ENCODE measurements at places on chromosomes 6 and 20. TPM values are rescaled to one million over a fixed set of nuclear protein-coding genes. Genes with fewer than 3 reads are reported as not detected.
A peak's percentile ranks its signal among the peaks of the same experiment; 100 is the strongest.

- DNase-seq: no peak
- no peaks in the 10 kb centered on the region for H3K36me3 ChIP-seq
- peaks cover 5% of the 10 kb centered on the region for H3K4me1 ChIP-seq
Measured at GRCh38 chr6:134627707-134628106, 309.8 kb upstream of the SGK1 start.

- no peaks in the 10 kb centered on the region for H3K36me3 ChIP-seq
- DNase-seq: no peak
- H3K27me3 ChIP-seq: no peaks in the 10 kb centered on the region
- no peak overlapping the region for H3K4me3 ChIP-seq
- no peak overlapping the region for H3K27ac ChIP-seq
Measured at GRCh38 chr20:19260412-19261090, 48.1 kb downstream of the SLC24A3 start.

DNA sequence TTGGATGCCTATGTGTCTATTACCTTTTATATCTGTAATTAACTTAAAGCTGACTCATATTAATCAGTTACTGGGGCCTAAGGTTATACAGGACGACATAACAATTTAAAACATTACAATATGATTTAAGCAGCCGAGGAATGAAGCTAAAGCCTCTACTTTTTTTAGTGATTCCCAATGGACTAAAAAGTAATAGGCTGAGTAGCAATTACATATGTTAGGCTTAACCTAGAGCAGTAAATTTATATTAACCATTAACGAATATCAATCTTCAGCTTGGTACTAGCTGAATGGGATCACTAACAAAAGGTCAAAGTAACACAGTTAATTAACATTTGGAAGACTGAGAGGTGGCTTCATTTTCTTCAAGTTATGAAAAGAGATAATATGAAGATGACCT lies 43.1 kb downstream of the STK38 start:
- no peak for DNase-seq
- no peaks in the 10 kb centered on the region for H3K27me3 ChIP-seq
- H3K36me3 ChIP-seq: peaks cover 36% of the 10 kb centered on the region
- H3K4me1 ChIP-seq: peaks cover 33% of the 10 kb centered on the region
- no peak overlapping the region for H3K4me3 ChIP-seq

DNA sequence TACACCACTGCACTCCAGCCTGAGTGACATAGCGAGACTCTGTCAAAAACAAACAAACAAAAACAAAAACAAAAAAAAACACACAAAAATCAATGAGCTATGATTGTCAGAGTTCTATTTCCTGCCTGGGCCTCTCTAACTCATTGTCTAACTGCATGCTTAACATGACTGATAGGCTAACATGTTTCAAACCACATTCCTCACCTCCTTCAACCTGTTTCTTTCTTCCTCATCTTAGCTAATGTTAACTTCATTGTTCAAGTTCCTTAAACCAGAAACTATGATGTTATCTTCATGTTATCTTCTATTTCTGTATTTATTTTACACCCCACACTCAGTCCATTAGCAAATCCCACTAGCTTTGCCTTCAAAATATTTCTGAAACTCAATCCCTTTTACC lies 41.5 kb downstream of the BEND6 start:
- no peaks in the 10 kb centered on the region for H3K36me3 ChIP-seq
- no peak overlapping the region for H3K4me3 ChIP-seq
- peaks cover 5% of the 10 kb centered on the region for H3K27me3 ChIP-seq
- DNase-seq: no peak
- no peak overlapping the region for H3K27ac ChIP-seq

GRCh38 chr6:157670466-157671186 lies 152.4 kb upstream of the SNX9 start:
- no peak overlapping the region for H3K4me3 ChIP-seq
- no peak overlapping the region for H3K27ac ChIP-seq
- H3K36me3 ChIP-seq: no peaks in the 10 kb centered on the region
- no peaks in the 10 kb centered on the region for H3K27me3 ChIP-seq

DNA sequence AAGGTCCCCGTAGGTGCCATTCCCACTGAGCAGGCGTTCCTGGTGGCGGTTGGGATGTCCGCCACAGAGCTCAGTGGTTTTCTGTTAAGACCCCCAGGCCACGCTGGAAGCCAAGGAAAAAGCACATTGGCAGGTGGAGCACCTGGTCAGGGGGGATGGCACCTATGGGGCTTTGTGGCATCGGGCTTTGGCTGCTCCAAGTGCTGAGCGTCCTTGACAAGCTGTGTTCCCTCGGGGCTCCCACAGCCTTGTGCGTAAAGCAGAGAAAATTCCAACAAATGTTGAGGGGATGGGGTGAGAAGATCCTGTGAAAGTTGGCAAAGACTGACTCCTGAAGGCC lies 135.4 kb downstream of the JPH2 start:
- no peaks in the 10 kb centered on the region for H3K36me3 ChIP-seq
- no peak overlapping the region for H3K4me3 ChIP-seq
- DNase-seq: no peak
- no peak overlapping the region for H3K27ac ChIP-seq

The COL10A1 gene
- not detected for total RNA-seq

The FAM209B gene
- 2.2 TPM for total RNA-seq

DNA sequence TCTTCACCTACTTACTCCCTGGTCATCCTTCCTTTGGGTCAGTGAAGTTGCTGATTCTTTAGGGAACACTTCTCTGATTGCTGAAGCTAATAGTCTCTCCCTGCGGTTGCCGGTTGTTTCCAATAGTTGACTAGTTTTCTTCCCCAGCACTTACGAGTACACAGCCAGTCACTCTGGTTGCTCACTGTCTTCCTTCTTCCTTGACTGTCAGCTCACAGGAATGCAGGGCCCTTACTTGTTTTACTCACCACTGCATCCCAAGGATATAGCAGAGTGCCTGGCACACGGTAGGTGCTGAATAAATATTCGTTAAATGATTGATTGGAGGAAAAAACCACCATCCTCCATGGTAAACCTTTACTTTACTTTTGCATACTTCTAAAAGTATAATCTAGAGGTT lies 345.0 kb downstream of the QKI start:
- no peak overlapping the region for H3K4me3 ChIP-seq
- H3K27me3 ChIP-seq: no peaks in the 10 kb centered on the region
- DNase-seq: no peak
- no peak overlapping the region for H3K27ac ChIP-seq
- no peaks in the 10 kb centered on the region for H3K4me1 ChIP-seq
- H3K36me3 ChIP-seq: no peaks in the 10 kb centered on the region

GRCh38 chr6:106897580-106897979 lies 76.9 kb downstream of the CD24 start:
- H3K4me1 ChIP-seq: no peaks in the 10 kb centered on the region
- no peak overlapping the region for H3K4me3 ChIP-seq
- no peak overlapping the region for H3K27ac ChIP-seq
- DNase-seq: no peak
- H3K27me3 ChIP-seq: no peaks in the 10 kb centered on the region

The OR2B6 gene
- total RNA-seq: not detected

DNA sequence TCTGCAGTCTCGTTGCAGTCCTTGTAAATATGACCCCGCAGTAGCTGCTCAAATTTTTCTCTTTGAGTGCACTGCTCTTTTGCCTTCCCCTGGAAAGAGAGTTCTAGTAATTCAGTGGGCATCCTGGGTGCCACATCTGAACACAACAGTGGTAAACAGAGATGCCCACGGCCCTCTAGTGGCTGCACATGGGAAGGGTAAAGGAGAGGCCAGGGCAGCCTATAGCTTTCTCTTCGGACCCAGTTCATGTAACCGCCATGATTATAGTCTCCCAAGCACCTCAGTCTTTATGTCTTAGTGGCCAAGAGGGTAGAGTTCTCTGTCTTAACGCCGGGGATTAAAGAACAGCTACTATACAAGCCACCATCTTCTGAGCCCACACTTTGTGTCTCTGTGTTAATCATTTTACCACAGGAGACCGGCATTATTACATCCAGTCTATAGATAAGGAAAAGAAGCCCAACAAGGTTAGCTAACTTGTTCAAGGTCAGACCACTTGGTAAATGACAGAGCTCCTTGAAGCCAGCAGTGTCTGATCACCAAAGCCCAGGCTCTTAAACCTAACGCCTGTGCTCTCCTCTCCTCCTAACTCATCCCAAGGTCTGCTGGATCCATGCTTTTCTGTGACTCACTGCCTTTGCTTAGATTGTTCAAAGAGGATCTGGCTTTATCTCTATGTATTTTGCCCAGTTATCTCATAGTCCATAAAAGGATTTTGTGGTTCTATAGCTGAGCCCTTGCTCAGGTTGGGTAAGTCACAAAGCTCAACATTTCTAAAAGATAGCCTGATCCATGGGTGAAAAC lies 81.8 kb downstream of the ISM1 start:
- DNase-seq: peak; percentile 24
- H3K36me3 ChIP-seq: no peaks in the 10 kb centered on the region
- H3K4me1 ChIP-seq: no peaks in the 10 kb centered on the region

- H3K27ac ChIP-seq: no peak overlapping the region
- peaks cover 4% of the 10 kb centered on the region for H3K4me1 ChIP-seq
- no peak for DNase-seq
- H3K4me3 ChIP-seq: no peak overlapping the region
Measured at GRCh38 chr6:20584100-20584731, 50.0 kb downstream of the CDKAL1 start.

GRCh38 chr6:137829641-137830083 lies 37.4 kb upstream of the TNFAIP3 start:
- no peak for DNase-seq
- H3K36me3 ChIP-seq: no peaks in the 10 kb centered on the region
- no peak overlapping the region for H3K4me3 ChIP-seq
- H3K27ac ChIP-seq: no peak overlapping the region

The PM20D2 gene
- total RNA-seq: 11.6 TPM
